ENCODE measurements at places on chromosomes 5 and 9.
A peak's percentile ranks its signal among the peaks of the same experiment; 100 is the strongest.

DNA sequence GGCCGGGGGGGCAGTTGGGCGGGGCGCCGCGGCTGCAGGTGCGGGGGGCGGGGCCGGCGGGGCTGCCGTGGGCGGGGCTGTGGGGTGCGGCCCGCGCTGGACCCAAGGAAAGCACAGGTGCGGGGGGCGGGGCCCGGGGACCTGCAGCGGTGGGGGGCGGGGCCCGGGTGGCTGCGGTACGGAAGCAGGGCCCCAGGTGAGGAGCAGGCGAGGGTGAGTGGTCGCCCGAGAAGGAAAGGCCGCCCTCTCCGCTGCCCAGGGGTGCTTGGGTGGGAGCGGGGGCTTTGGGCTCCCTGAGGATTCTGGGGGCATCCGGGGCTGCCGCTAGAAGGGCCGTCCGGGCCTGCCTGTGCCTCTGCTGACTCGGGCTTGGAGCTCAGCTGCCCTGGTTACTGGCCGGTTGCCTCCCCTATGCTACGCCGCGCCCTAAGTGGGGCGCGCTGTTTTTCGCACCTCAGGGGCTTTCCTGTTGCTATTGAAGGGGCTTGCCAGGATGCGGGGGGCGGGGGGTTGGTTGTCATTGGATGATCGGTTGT is 767 bp downstream of the RALGPS1 start:
- DNase-seq: no peak

DNA sequence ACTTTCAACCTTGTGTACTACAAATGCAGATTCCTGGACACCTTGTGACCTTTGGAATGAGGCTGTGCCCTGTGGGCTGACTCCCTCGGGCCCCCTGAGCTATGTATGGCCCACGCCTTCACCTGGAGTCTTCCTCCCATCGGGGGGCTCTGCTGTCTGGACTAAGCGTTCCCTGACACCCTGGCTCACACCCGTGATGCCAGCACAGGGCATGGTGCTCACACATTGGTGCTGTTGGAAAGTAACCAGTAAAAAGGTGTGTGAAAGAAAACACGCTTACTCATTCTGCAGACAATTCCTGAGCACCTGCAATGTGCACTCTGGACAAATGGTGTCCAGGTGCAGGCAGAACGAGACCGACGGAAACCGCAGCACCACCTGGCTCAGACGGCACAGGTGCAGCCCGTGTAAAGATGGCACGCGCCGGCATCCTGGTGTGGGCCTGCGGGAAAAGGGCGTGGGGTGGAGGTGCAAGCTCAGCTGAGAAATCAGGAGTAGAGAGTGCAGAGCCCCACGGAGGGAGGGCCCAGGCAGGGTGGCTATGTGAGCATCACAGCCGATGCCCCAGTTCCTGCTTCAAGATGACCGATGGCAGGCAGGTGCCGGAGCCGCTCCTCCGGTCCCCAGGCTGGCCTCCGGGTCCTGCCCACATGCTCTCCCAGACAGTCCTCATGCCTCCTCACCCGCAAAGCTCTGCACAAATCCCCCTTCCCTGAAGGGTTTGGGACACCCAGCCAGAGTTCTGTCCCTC is 11.0 kb downstream of the LPCAT1 start:
- DNase-seq: no peak

GRCh38 chr9:75552941-75553340 is 337.5 kb upstream of the PCSK5 start:
- DNase-seq: no peak

- DNase-seq: peak; percentile 81
These were observed 99.4 kb downstream of the C5orf15 start for GRCh38 chr5:133868946-133869518.

- no peak for DNase-seq
These were observed 70.7 kb downstream of the COX7C start for GRCh38 chr5:86688406-86688805.

- peak; percentile 11 for DNase-seq
These were observed 111.0 kb upstream of the NFIB start for GRCh38 chr9:14424983-14425382.

DNA sequence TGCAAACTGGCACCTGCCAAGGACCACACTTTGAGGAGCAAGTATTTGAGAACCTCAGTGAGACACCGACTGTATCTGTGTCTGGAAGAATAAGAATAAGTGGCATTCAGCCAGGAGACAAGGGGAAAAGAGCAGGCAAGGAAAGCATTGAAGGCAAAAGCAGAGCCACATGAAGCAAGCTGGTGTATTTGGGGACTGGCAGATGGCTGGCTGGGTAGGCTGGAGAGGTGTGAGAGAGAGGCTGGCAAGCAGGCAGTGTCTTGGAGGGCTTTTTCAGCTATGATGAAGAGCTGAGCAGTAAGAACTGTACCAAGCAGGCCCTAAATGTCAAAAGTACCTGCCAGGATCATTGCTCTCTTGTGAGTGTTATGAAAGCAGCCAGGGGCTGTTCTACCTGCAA is 14.1 kb upstream of the C5orf58 start:
- DNase-seq: no peak

GRCh38 chr5:77306531-77306930 is 96.1 kb downstream of the PDE8B start:
- no peak for DNase-seq

GRCh38 chr9:131522257-131523085 is 8.6 kb downstream of the UCK1 start:
- no peak for DNase-seq

DNA sequence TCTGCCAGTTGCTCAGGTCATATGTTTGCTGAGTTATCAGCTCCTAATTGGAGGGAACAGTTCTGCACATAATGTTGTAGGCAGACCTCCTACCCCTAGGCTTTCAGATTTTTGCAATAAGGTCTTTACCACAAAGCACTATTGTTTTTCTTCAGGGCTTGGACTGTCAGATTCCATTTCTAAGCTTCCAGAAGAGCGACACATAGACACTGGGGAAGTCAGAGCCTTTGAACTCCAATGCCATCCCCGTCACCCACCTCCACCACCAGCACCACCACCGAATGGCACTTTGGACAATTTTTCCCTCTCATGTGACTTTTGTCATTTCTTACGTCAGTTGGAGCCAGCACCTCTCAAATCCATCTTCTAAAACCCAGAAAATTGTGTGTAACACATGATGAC is 28.3 kb upstream of the SPRY4 start:
- no peak for DNase-seq

- DNase-seq: no peak
These were observed 205.3 kb upstream of the PANK3 start for GRCh38 chr5:168784454-168784853.

GRCh38 chr9:134937164-134937555 is 19.4 kb upstream of the FCN1 start:
- no peak for DNase-seq

DNA sequence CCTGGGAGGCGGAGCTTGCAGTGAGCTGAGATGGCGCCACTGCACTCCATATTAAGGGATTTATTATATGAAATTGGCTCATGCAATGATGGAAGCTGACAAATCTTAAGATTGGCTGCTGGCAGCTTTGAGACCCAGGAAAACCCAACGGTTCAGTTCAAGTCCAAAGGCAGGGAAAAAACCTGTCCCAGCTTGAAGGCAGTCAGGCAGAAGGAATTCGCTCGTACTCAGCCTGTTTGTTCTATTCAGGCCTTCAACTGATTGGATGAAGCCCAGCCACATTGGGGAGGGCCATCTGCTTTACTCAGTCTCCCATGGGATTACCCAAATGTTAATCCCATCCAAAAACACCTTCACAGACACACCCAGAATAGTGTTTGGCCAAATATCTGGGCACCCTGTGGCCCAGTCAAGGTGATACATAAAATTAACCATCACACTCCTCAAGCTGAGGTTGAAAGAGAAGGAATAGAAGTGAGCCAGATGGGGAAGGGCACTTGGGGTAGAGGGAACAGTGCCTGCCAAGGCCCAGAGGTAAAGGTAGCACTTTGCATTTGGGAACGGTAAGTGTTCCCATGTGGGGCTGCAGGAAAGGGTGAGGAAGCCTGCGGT is 8.5 kb upstream of the ORM1 start:
- DNase-seq: no peak

- DNase-seq: no peak
These were observed 588.4 kb upstream of the COX7C start for GRCh38 chr5:86029308-86029707.

DNA sequence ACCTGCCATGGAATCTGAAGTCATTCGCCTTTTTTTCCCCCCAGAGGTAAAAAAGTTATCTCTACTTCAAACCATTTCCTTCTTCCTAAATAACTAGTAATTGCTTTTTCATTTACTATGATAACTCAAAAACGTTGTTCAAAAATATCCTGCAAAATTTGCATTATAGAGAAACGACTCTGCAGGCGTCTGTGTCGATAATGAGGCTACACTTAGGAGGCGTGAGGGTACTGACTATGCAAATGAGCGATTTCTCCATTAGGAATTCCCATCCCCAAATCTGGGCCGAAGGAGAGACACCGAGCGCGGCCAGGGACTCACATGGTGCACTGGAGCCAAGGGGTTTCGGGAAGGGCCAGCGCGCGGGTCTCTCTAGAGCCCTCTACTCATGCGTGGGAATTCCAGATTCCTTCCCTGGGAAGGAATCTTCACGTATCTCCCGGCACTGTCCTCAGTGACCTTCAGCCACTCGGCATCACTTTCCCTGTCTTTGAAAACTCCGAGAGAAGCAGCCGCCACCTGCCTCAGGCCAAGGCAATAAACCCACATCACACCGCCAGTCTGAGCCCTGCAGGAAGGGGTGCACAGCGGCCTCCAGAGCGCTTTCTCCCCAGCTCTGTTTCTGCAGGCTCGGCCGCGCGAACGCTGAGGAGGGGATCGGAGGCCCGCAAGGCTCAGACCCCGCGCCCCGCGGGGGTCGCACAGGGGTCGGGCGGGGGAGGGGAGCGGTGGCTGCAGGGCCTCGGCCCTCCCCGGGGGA is 718 bp upstream of the DENND4C start:
- peak; percentile 71 for DNase-seq

DNA sequence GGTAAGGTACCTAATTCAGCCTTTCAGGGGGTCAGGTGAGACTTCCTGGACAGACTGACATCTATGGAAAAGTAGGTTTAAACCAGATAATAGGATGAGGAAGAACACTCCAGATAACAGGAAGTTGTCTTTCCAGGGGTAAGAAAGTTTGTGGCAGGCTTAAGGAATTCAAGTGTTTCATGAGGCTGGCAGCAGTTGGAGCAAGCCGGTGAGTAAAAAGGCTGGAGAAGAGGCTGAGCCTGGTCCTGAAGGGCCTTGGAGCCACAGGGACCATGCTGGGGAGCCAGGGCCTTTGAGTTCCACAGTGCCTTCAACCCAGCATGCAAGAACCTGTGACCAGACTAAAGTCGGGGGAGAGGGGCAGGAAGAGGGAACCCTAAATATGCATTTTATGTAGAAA is 353.4 kb downstream of the SPOCK1 start:
- DNase-seq: peak; percentile 10

GRCh38 chr9:122370869-122371755 is at the start of gene PTGS1:
Gene PTGS1, plus strand, starts transcription at chr9:122371024. Its CDS starts 61 bp downstream, at chr9:122371085.
- DNase-seq: peak; percentile 64

- DNase-seq: no peak
These were observed 37.2 kb upstream of the ISOC1 start for GRCh38 chr5:129057329-129057728.

DNA sequence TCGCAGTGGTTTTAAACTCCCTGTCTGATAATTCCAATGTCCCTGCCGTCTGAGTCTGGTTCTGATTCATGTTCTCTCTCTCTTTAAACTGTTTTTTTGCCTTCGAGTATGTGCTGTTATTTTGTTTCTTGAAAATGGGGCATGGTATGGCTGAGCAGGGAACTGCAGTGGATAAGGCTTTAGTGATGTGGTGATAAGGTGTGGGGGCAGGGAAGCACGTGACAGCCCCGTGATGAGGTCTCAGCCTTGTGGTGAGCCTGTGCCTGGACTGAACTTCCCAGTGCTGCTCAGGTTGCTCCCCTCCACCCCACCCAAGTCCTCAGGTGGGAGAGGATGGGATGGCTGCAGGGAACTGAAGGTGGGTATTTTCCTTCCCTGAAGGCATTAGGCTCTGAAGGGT is 5.5 kb upstream of the ZNF354B start:
- no peak for DNase-seq

DNA sequence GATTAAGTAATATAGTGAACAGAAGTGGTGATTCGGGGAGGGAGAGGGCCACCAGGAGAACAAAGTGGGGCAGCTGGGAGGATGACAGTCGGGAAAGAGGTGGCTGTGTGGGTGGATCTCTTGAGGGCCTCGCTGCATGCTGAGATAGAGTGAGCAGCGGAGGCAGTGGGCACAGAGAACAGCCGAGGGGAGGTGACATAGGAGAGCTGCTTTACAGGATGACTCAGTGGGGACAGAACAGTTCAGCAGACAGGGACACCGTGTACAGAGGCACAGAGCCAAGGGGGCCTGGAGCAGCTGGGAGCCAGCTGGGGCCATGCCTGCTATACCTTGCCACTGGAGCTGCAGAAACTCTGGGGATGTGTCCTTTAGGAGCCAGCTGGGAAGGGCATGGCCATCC is 273.9 kb downstream of the GADD45G start:
- peak; percentile 80 for DNase-seq

DNA sequence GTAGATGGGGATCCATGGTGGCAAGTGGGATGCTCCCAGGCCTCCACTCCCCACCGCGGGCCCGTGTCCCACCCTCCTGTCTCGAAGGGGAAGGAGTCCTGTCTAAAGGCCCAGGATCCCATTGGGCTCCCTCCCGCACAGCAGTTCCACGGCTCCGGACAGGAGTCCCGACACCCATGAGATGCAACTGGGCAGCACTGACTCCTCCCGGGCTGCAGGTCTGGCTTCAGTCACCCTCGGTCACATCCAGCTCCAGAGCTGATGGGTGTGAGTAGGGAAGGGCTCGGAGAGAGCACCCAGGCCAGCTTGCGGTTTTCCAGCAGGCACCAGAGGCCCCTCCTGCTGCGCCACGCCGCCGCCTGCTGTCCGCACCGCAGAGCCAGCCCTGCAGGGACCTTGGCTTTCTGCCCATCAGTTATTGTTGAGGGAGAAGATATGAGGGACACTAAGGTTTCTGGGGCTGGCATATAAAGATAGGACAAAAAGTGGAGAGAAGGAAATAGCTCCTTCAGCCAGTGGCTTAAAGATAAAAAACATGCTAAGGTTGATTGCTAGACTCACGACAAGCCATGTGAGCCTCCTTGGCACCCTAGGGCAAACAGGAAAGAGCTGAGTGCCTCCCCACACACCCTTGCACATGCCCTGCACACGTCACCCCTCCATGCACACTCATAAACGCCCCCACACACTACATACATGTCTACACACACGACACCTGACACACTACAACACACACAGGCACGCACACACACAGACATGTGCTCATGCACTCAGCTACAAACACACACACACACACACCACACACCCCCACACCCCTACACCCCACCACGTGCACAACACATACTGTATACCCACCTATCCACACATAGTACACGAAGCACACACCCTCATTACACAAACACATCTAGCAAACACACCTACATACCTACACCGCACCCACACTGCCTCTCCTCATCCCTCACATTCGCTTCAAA is 79.0 kb downstream of the AK8 start:
- DNase-seq: no peak

All from myocyte (in vitro differentiated cells).